Activated CD8-positive, alpha-beta memory T cell treated with anti-CD3 and anti-CD28 coated beads for 48 hours (primary cell): ENCODE measurements at places on chromosomes 7 and 10.

GRCh38 chr7:151798851-151799448 lies 78.0 kb downstream of the PRKAG2 start:
- DNase-seq, result no peak

- no peak for DNase-seq
Measured at GRCh38 chr7:19999681-20000080, 217.5 kb downstream of the MACC1 start.

GRCh38 chr7:124208642-124209041 lies 175.8 kb upstream of the TMEM229A start:
- DNase-seq, result no peak

DNA sequence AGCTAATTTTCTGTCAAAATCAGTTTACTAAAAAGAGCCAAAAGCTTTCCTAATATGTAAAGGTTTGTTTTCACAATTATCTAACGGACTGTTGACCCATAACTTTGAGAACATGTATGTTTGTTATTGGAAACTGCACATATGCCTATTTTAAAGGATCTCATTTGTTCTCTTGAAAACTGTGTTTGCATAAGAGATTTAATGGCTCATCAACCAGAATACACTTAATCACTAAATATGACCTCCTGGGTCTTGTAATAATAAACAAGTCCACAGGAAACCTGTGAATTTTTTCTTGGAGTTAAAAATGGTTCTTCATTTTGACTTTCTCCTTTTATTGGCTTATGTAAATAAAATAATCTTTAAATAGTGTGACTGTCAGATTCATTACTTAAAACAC lies 48.3 kb upstream of the STEAP1B start:
- no peak for DNase-seq

GRCh38 chr7:67696878-67697277 lies 700.2 kb downstream of the TYW1 start:
- DNase-seq, result no peak

GRCh38 chr7:157826566-157826965 lies 489.8 kb downstream of the DNAJB6 start:
- DNase-seq, result no peak
